Hepatocyte (in vitro differentiated cells): ENCODE measurements at places on chromosomes 13 and 19. TPM values are rescaled to one million over a fixed set of nuclear protein-coding genes. Genes with fewer than 3 reads are reported as not detected.

Gene LILRA2
- total RNA-seq, result not detected in 2 replicates

Gene YJU2
- 12.3 and 18.8 TPM in 2 replicates for total RNA-seq

Gene ZNF180
- total RNA-seq, result 10.1 and 25.4 TPM in 2 replicates

Gene KLK12
- total RNA-seq, result 0.80 TPM in 1 of 2 replicates, not detected in the other

Gene UPF3A
- 35.7 and 42.5 TPM in 2 replicates for total RNA-seq

DNA sequence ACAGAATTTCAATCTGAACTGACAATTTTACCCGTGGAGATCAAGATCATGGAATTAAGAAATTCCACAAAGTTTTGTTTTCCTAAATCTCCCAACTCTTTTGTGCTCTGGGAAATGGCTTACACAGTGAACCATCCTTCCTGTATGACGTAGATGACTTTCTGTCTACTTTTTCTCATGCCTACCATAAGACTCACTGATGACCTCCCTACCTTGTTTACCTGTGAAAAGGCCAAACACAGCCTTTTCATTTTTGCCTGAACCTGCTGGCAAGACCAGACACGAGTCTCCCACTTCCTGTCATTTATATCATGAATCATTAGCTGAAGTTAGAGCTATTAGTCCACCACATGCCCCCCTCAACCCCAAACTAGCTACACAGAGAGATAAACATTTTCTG is 4.6 kb upstream of the KBTBD6 start:
- no peaks in the 10 kb centered on the region for H3K4me1 ChIP-seq
- DNase-seq, result no peak
- no peaks in the 10 kb centered on the region for H3K36me3 ChIP-seq

GRCh38 chr19:383040-383439 is 25.9 kb downstream of the C2CD4C start:
- no peak overlapping the region for H3K4me3 ChIP-seq
- no peaks in the 10 kb centered on the region for H3K36me3 ChIP-seq
- no peaks in the 10 kb centered on the region for H3K27me3 ChIP-seq
- H3K27ac ChIP-seq, result no peak overlapping the region

GRCh38 chr19:39389631-39390414 is 1.1 kb downstream of the PAF1 start:
- DNase-seq, result no peak
- H3K27ac ChIP-seq, result peak overlapping the region; percentile 97
- H3K4me1 ChIP-seq, result peaks cover 15% of the 10 kb centered on the region
- no peaks in the 10 kb centered on the region for H3K36me3 ChIP-seq

DNA sequence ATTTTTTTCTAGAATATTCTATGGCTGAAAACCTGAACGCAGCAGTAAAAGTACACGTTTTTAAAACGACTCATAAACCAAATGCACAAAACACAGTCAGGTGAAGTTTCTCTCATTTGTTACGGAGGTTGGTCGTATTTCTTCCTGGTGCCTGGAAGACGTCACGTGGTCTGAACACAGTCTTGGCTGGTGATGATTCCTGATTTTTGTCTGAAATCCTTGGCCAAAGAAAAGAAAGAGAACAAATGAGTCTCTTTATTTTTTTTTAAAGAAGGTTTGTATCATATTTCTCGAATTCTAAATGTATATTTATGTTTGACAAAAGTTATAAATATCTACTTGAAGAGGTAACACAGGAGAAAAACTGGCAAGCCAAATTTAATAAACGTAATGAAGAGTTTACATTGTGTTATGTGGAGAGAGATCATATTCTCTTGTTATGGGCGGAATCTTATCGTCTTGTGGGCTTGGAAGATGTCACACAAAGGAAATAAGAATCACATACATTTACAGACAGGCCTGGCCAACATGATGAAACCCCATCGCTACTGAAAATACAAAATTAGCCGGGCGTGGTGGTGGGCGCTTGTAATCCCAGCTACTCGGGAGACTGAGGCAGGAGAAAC is 10.0 kb upstream of the PNMA8A start:
- H3K4me1 ChIP-seq, result peaks cover 23% of the 10 kb centered on the region
- no peak overlapping the region for H3K4me3 ChIP-seq
- no peak for DNase-seq
- H3K27ac ChIP-seq, result peak overlapping the region; percentile 94

GRCh38 chr13:106917673-106918556 is 350.0 kb upstream of the ARGLU1 start:
- peak overlapping the region; percentile 76 for H3K4me3 ChIP-seq
- peaks cover 11% of the 10 kb centered on the region for H3K4me1 ChIP-seq
- H3K27ac ChIP-seq, result peak overlapping the region; percentile 94
- DNase-seq, result peak; percentile 89
- H3K36me3 ChIP-seq, result no peaks in the 10 kb centered on the region
- H3K27me3 ChIP-seq, result no peaks in the 10 kb centered on the region
